BJ (cell line): ENCODE measurements at places on chromosomes 2 and 18. TPM values are rescaled to one million over a fixed set of nuclear protein-coding genes. Genes with fewer than 3 reads are reported as not detected.

Gene XDH
- polyA plus RNA-seq = 0.47 and 0.69 TPM in 2 replicates

Gene UGT1A4
- not detected in 2 replicates for polyA plus RNA-seq

Gene NRP2
- 14.7 and 19.7 TPM in 2 replicates for polyA plus RNA-seq

Gene RPRD1A
- polyA plus RNA-seq = 21.9 and 30.6 TPM in 2 replicates

Gene SIGLEC15
- 0.04 and 0.06 TPM in 2 replicates for polyA plus RNA-seq

Gene RND3
- polyA plus RNA-seq = 255 and 497 TPM in 2 replicates

- peak; percentile 26 for DNase-seq
Measured at GRCh38 chr2:59301466-59302402, 1060.6 kb upstream of the FANCL start.

DNA sequence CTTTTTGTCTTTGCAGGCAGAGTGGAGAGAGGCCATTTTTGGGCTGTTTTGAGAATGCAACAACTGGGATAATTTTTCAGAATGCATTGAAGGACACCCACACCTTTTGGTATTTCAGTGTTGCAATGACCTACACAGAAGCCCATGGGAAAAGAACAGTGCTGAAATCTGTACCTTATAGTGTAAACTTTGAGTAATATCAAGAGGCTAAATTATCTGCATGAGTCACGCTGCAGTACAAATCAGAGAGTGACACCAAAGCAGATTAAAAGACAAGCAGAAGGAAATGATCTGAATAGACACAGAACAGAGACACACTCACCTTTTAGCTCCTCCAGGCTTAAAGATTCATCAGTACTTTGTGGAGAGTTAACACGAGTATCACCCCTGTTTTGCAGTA, 265.3 kb downstream of the PAX3 start:
- DNase-seq = no peak

DNA sequence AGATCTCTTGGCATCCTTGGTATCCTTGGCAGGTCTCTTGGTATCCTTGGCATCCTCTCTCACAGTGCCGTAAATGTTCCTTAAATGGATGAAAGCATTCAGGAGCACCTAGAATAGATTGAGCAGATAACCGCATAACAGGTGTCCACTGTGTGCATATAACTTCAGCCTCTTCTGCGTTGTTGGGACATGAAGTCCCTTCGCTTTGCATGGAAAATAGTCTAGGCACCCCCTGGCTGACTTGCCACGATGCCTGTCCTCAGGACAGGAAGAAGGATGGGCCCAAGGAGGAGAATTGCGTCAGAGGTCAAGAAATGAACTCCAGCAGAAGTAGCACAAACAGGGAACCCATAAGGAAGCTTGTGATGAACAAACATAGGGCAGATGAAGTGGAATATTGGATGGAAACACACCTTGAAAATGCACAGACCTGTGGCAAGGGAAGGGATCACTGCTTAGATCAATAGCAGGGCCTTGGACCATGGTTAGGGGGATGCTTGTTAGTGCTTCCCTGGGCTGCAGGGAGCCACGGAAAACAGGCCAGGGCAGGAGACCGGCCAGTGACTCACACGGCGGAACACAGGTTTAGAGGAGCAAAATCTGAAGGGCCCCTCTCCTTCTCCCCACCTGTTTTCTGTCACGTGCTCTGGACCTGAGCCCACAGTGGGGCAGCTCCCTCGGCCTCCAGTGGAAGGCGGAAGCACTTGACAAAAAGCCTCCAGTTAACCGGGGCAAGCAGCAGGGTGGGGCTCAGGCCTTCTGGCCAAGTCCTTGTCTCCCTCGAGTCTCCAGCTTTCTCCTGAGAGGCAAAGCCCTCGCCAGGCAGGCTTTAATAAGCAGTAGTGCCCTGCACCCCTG, 99.2 kb upstream of the ASAP2 start:
- no peak for DNase-seq

- DNase-seq = no peak
Measured at GRCh38 chr2:203404996-203405395, 76.8 kb downstream of the ABI2 start.

GRCh38 chr2:111050701-111051376, 69.9 kb upstream of the BCL2L11 start:
- DNase-seq = no peak

- DNase-seq = no peak
Measured at GRCh38 chr18:4658804-4659203, 203.7 kb upstream of the DLGAP1 start.

DNA sequence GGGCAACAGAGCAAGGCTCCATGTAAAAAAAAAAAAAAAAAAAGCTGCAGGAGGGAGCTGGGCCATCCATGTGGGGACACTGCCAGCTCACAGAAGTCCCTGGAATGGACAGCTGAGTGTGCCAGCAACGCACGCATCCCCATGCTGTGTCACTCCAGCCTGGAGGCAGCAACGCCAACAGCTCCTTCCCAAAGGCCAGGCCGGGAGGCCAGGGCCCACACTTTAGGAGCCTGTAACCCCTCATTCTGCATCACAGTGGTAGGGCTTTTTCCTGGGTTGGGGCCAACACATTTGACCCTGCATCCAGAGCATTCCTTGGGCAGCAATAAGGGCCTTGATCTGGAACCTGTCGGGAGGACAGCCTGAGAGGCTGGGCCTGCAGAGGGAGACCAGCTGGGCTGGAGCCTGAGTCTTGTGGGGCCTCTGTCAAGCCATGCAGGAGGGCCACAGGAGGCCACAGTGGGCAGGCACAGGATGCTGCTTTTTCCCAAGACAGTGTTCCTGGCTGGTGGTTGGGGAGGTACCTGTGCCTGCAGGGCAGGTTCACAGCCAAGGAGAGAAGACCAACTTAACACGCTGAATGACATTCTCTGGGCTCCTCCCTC, 16.8 kb upstream of the KCNK3 start:
- no peak for DNase-seq

DNA sequence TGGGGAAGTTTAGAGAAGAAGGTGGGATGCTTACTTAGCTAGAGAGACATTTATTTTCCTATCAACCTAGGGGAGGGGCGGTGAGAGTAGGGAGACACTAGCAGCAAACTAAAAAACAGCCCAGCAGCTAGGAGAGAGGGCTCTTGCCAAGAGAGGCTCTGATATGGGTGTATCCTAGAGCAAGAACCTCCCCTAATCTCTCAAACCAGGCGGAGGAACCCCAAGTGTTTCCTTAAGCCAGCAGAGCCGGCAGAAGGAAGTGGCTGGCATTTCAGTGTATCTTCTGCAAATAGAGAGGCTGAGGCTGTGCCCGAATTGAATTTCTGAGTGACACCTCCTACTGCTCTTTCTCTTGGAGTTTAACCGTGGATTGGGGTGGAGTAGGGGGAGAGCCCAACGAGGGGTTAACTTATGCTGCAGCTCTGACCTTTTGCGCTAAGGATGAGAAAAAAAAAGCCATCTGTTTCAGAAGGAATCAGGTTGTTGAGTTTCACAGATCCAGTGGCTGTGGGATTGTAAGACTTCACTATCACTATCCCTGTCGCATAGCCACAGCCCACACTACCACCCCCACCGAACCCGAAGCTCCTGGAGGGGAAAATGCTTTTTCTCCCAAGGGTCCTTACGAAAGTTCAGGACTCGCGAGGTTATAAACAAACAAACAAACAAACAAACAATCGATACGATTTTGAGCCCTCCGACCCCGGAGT, 1.4 kb downstream of the ST8SIA5 start:
- no peak for DNase-seq
